Cortex of kidney (tissue), 1 donor: ENCODE measurements at places on chromosomes 1 and 21.

- DNase-seq: no peak
Observed at GRCh38 chr21:35294231-35294898, 245.3 kb upstream of the RUNX1 start.

GRCh38 chr1:118396829-118397495 is 211.9 kb upstream of the SPAG17 start:
- no peak for DNase-seq

- no peak for DNase-seq
Observed at GRCh38 chr1:212645546-212646543, 37.3 kb downstream of the ATF3 start.

DNA sequence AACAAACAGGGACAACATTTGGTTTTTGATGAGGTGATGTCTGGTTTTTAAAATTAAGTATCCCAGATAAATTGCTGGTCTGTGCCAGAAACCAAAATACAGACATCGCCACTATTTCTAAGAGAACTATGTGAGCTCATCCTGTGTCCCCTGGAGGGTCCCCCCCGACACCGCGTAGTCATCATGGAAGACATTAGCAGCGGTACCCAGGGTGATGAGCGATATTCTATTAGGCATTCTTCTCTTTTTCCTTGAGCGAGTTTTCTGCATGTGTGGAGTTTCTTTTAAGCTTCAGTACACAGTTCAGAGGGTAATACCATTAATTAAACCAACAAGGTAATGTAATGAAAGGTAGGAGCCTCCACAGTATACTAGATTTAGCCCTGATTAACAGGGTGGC is 26.5 kb downstream of the KAZN start:
- DNase-seq: no peak

GRCh38 chr1:175555266-175555665 is 188.1 kb downstream of the TNR start:
- DNase-seq: no peak

- no peak for DNase-seq
Observed at GRCh38 chr1:20187103-20187812, 940 bp upstream of the PLA2G2C start.
